ENCODE measurements at places on chromosomes 3 and 15. TPM values are rescaled to one million over a fixed set of nuclear protein-coding genes. Genes with fewer than 3 reads are reported as not detected.

GRCh38 chr15:39784125-39784524, 1.5 kb upstream of the FSIP1 start:
- H3K4me1 ChIP-seq = peaks cover 55% of the 10 kb centered on the region
- no peak for DNase-seq
- no peaks in the 10 kb centered on the region for H3K27me3 ChIP-seq
- H3K27ac ChIP-seq = peak overlapping the region; percentile 75
- H3K36me3 ChIP-seq = peaks cover 3% of the 10 kb centered on the region

DNA sequence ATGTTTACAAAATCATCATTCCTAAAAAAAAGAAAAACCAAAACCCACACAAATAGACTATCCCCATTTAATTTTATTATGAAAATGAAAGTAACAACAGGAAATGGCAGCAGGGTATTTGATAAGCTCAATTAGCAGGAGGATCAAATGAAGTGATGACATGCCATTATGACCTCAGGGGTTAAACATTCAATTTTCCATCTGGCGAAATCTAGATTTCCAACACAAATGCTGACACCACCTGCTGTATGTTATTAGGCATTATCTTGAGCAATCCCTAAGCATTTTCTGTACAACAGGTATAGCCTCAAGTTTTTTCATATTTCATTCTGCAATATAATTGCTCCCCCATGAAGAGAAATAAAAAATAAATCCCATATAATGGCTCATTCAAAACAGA, 57.1 kb downstream of the SHQ1 start:
- no peak overlapping the region for H3K4me3 ChIP-seq
- no peak overlapping the region for H3K27ac ChIP-seq
- H3K4me1 ChIP-seq = peaks cover 16% of the 10 kb centered on the region
- no peaks in the 10 kb centered on the region for H3K27me3 ChIP-seq

DNA sequence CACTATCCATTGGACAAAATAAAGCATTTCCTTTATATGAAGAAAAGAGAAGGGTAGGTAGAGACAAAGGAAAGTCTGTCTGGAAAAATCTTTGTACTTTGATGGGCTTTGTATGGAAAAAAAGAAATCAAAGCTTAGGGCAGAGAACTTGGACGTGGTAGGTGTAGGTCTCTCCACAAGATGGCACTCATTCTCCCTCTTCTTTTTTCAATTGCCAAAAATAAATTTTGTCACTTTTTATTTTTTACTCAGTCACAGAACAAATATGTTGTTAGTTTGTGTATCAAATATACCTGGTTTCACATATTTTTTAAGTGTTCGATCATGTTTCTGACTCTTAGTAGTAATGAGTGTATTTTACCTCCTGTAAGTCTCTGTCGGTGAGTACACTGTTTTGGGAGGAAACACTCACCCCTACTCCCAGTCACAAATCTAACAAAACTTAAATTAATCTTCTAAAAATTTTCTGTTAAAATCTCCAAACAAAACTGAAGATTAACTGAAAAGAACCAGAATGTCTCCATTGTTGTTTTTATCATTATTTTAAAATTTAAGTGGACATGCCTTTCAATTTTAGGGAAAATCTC, 415.8 kb upstream of the GOLIM4 start:
- no peak for DNase-seq
- H3K4me3 ChIP-seq = no peak overlapping the region
- no peaks in the 10 kb centered on the region for H3K36me3 ChIP-seq
- H3K27ac ChIP-seq = no peak overlapping the region

The ECE2 gene
- total RNA-seq = not detected

DNA sequence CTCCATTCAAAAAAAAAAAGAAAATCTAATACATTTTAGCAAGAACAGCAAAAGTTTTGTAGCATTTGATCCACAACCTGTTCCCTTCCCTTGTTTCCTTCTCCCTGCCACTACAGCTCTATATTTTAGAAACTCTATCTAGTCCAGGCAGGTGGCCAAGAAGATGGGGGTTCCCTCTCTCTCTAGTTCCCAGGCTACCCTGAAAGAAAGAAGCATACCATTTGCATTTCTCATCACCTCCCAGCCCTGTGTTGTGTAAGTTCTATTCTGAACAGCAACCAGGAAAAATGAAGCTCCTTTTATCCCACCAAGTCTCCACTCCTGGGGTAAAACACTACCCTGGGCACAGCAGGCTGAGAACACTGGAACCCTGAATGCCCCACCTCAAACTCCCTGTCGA, 100.0 kb downstream of the PCCB start:
- H3K27ac ChIP-seq = no peak overlapping the region
- H3K4me1 ChIP-seq = peaks cover 20% of the 10 kb centered on the region
- no peaks in the 10 kb centered on the region for H3K27me3 ChIP-seq
- H3K4me3 ChIP-seq = no peak overlapping the region
- no peak for DNase-seq

The AKAP13 gene
- 81.9 TPM for total RNA-seq

DNA sequence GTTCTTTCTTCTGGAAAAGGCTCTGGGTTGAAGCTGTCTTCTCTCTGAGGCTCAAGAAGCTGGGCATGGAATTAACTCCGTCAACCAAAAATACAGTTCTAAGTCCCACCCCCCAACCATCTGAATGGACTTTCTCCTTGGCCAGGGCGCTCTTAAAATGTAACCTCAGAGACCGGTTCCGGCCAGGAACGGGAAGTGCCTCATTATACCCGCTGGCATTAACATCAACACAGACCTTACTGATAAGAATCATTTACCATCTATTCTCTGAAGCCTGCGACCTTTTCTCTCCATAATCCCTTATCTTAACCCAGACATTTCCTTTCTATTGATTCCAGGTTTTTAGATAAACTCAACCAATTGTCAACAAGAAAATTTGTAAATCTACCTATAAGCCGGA, 64.7 kb downstream of the ATP1B3 start:
- no peak overlapping the region for H3K27ac ChIP-seq
- no peak overlapping the region for H3K4me3 ChIP-seq
- peaks cover 9% of the 10 kb centered on the region for H3K4me1 ChIP-seq
- no peaks in the 10 kb centered on the region for H3K36me3 ChIP-seq
- no peaks in the 10 kb centered on the region for H3K27me3 ChIP-seq
- no peak for DNase-seq

The CAMK1 gene
- 57.8 TPM for total RNA-seq

GRCh38 chr15:50378776-50379175, 23.8 kb upstream of the GABPB1 start:
- peaks cover 18% of the 10 kb centered on the region for H3K4me1 ChIP-seq
- H3K36me3 ChIP-seq = peaks cover 2% of the 10 kb centered on the region
- DNase-seq = no peak
- peak overlapping the region; percentile 44 for H3K4me3 ChIP-seq

The SLCO2A1 gene
- total RNA-seq = not detected
